ENCODE measurements at places on chromosomes 4 and X.

DNA sequence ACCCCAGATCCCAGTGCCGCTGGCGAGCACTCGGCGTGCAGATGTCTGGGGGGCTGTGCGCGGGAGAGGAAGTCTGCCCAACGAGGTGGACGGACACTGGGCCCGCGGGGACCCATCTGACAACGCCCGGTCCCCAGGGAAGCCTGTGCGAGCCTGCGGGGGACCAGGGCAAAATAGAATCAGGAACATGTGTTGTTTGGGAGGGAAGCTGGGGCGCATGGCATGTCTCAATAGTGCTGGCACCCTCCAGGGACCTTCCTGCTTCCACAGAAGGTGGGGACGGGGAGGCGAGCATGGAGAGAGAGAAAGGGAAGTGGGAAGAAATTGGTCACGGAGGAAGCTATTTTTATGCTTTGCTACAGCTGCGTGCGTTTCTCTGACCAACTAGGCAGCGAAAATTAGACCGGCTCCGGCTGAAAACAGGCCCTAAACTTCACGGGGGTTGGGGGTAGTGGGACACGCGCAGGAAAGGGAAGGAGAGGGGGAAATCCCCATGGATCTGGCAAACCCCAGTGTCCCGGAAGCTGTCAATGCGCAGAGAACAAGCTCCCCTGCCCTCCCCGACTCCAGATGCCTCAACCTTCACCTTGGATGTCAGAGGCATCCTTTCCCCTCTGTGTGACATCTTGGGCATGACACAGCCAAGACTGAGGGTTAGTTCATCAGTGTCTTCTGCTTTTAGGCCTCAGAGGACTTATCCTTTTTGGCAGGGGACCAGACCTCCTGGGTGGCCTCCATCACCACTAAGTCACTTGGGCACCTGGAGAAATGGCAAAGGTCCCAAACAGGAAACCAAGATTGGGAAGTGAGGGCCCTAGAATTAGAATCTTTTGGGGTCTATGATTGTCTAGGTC lies 169.8 kb upstream of the BCOR start:
- DNase-seq: no peak

- DNase-seq: no peak
Observed at GRCh38 chrX:46811121-46811520, 25.7 kb upstream of the RP2 start.

- peak; percentile 19 for DNase-seq
Observed at GRCh38 chr4:29046186-29046585, 1674.0 kb upstream of the PCDH7 start.

- DNase-seq: no peak
Observed at GRCh38 chr4:76216524-76216923, 2.9 kb upstream of the SCARB2 start.

GRCh38 chr4:160326110-160326509 lies 1223.2 kb downstream of the RAPGEF2 start:
- DNase-seq: no peak

GRCh38 chrX:151741606-151742005 lies 7.1 kb downstream of the CNGA2 start:
- no peak for DNase-seq
